SIG-M5 (cell line): ENCODE measurements at places on chromosomes 5 and 9.

- DNase-seq: no peak
Measured at GRCh38 chr9:12764150-12764549, 10.7 kb upstream of the LURAP1L start.

GRCh38 chr5:145887976-145888574 lies 15.3 kb upstream of the GRXCR2 start:
- no peak for DNase-seq

- no peak for DNase-seq
Measured at GRCh38 chr9:134699343-134699740, 57.7 kb downstream of the COL5A1 start.

DNA sequence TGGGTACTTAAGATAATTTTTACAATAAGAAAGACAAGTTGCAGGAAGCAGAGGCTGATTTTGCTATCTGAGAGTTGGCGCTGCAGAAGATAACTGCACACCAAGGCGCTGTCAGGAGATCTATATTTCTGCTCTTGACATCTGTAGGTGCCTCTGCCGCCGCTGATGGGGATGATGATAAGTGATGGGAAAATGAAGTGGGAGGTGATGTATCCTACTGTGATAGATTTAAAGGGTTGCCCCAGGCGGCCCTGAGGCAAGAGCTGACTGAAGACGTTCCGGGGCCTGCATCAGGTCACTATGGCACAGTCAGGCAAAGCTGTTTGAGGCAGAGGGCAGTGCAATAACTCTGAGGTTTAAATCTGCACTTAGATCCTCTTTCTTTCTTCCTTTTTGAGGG lies 78.1 kb downstream of the SNCAIP start:
- no peak for DNase-seq

DNA sequence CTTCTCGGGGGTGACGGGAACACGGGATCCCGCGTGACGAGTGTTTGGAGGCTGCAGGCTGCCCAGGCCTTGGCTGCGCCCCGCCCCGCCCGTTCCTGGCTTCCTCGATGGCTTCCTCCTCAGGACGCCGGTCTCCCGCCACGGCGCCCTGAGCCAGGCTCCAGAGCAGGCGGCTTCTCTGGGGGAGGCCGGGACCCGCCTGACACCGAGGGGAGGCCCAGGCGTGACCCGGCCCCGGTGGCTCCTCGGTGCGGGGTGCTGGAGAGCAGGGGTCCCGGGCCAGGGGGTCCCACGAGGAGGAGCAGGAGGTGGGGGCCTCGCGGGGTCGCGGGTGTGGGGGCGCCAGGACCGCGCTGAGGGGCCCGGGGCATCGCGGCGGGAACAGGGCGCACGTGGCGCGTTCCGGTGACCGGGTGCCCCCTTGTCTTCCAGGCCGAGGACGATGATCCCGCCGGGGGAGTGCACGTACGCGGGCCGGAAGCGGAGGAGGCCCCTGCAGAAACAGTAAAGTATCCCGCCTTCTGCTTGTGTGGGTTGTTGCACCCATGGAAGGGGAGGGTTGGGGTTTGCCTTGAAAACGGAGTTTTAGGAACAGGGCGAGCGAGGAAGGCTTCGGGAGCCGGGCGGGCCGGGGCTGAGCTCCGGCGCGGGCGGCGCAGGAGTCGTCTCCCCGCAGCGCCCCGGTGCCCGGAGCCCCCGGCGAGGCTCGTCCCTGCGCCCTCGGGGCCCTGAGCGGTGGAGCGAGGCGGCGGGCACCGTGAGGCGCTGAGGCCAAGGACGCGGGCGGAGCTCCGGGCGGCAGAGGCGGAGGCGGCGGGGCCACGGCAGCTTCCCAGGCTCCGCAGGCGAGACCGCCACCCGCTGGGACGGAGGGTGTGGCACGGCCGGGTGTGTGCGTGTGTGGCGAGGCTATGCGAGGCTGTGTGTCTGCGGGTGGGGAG lies 22.2 kb downstream of the AHRR start:
- DNase-seq: no peak

DNA sequence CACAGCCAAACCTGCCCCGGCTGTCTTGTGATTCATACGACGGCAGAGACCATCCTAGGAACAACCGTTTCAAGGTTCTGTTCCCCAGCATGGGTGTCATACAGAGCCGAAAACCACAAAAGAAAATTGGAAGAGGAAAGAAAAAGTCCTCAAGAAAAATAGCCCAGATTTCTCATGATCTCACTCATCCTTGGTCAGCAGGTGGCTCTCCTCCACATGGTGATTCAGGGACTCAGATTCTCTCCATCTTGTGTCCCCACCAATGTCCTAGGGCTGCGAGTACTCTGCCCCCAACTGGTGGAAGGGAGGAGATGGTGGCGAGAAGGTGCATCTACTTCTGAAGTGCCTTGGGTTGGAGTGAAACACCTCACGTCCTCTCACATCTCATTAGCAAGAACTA lies 25.6 kb downstream of the PDZD2 start:
- no peak for DNase-seq

- no peak for DNase-seq
Measured at GRCh38 chr9:1298046-1298445, 247.9 kb downstream of the DMRT2 start.

- DNase-seq: no peak
Measured at GRCh38 chr5:170552621-170553115, 48.8 kb downstream of the KCNIP1 start.
